Osteoblast (primary cell): ENCODE measurements at places on chromosomes 12 and 14. TPM values are rescaled to one million over a fixed set of nuclear protein-coding genes. Genes with fewer than 3 reads are reported as not detected.

DNA sequence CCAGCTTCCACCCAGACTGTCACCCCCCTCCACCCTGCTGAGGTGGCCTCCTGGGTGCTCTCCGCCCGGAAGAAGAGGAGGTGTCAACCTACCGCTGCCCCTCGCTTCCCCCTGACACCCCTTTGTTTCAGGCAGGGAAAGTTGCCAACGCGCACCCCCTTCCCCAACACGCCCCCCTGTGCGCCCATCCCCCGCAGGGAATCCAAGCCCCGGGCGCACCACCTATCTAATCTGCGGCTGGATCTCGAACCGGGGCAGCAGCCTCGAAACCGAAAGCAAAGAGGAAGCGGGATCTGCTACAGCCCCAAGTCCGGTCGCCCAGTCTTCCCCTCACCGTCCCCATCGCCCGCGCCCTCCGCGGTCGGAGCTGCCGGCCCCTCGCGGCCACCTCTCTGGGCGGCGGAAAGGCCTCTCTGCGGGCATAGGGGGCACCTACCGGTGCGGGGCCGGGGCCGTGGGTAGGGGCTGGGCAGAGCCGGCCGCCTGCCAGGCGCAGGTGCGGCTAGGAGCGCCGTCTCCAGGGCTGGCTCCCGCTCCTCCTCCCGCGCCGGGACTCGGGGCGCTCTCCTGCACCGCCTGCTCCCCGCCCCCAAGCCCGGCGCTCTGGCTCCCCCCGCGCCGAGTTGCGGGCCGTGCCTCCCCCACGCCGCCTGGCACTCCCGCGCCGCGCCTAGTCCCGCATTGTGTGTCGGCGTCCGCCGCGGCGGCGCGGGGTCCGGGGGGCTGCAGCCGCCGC lies 18.3 kb upstream of the PLEKHH1 start:
- no peaks in the 10 kb centered on the region for H3K36me3 ChIP-seq
- no peak overlapping the region for H3K27ac ChIP-seq
- H3K27me3 ChIP-seq = peaks cover 44% of the 10 kb centered on the region
- peak; percentile 96 for DNase-seq

The C12orf60 gene
- total RNA-seq = 0.59 and 0.72 TPM in 2 replicates

The RTL1 gene
- total RNA-seq = not detected in 2 replicates

The CDC42BPB gene
- total RNA-seq = 99.9 and 118 TPM in 2 replicates
